Ovary (tissue), 10 donors: ENCODE measurements at places on chromosomes 5 and 9.

GRCh38 chr9:86246752-86247161, 12.7 kb downstream of the C9orf153 start:
- no peaks in the 10 kb centered on the region for H3K36me3 ChIP-seq
- no peak overlapping the region for H3K4me3 ChIP-seq
- H3K27me3 ChIP-seq: no peaks in the 10 kb centered on the region

GRCh38 chr5:175317872-175318271, 126.1 kb downstream of the DRD1 start:
- H3K4me1 ChIP-seq: no peaks in the 10 kb centered on the region
- H3K4me3 ChIP-seq: no peak overlapping the region
- H3K27me3 ChIP-seq: no peaks in the 10 kb centered on the region
- no peaks in the 10 kb centered on the region for H3K36me3 ChIP-seq
- DNase-seq: no peak

DNA sequence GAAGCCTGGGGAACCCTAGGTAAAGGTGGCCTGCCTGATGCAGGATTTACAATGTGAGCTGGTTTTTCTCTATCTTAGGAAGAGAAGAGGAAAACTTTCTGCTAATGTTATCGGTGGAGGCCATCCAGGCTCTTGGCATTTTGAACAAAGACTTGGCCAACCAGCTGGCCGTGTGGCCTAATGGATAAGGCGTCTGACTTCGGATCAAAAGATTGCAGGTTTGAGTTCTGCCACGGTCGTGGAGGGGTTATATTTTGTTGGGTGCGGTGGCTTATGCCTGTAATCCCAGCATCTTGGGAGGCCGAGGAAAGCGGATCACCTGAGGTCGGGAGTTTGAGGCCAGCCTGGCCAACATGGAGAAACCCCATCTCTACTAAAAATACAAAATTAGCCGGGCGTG, 9.6 kb downstream of the C9orf152 start:
- no peaks in the 10 kb centered on the region for H3K36me3 ChIP-seq
- H3K27me3 ChIP-seq: no peaks in the 10 kb centered on the region
- no peak for DNase-seq
- no peaks in the 10 kb centered on the region for H3K4me1 ChIP-seq
- H3K4me3 ChIP-seq: no peak overlapping the region

GRCh38 chr9:91240596-91241165, 121.0 kb downstream of the AUH start:
- H3K27me3 ChIP-seq: no peaks in the 10 kb centered on the region
- no peaks in the 10 kb centered on the region for H3K4me1 ChIP-seq
- no peak for DNase-seq
- no peak overlapping the region for H3K4me3 ChIP-seq
- H3K27ac ChIP-seq: no peak overlapping the region

DNA sequence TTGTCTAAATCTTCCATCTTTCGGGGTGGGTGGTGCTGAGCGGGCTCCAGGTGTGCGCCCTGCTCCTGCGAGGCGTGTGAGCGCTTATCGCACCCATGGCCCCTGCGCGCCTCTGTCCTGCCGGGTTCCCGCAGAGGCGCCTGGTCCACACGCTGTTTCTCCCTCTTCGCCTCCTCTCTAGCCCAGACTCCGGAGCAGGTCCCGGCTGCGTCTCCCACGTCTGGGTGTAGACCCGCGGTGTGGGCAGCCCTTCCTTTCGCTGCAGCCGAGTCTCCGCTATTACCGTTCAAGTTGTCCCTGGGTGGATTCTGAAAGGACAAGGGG, 40.5 kb upstream of the PLEKHG4B start:
- DNase-seq: no peak
- H3K4me1 ChIP-seq: no peaks in the 10 kb centered on the region
- H3K27ac ChIP-seq: no peak overlapping the region

DNA sequence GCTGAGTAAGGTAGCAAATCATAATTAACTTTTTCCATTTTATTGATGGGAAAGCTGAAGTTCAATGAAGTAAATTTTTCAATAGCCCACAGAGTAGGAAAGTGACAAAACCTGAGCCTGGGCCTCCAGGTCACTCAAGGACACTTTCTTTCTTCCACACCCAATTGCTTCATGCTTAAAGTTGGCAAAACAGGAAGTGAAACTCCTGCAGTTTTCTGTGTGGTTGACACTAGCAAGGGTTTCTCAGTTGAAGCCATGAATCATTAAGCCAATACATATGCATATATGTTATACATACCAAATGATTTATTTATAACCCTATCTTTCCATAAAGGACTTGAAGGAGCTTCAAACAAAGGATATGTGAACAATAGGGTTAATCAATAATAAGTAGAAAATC, 13.9 kb downstream of the TLR4 start:
- no peak overlapping the region for H3K27ac ChIP-seq
- no peak overlapping the region for H3K4me3 ChIP-seq
- DNase-seq: no peak
- H3K27me3 ChIP-seq: no peaks in the 10 kb centered on the region
- H3K4me1 ChIP-seq: no peaks in the 10 kb centered on the region

- no peaks in the 10 kb centered on the region for H3K27me3 ChIP-seq
- H3K4me3 ChIP-seq: no peak overlapping the region
- H3K36me3 ChIP-seq: no peaks in the 10 kb centered on the region
- peaks cover 3% of the 10 kb centered on the region for H3K4me1 ChIP-seq
Observed at GRCh38 chr5:107401470-107402122, 269.1 kb downstream of the EFNA5 start.

DNA sequence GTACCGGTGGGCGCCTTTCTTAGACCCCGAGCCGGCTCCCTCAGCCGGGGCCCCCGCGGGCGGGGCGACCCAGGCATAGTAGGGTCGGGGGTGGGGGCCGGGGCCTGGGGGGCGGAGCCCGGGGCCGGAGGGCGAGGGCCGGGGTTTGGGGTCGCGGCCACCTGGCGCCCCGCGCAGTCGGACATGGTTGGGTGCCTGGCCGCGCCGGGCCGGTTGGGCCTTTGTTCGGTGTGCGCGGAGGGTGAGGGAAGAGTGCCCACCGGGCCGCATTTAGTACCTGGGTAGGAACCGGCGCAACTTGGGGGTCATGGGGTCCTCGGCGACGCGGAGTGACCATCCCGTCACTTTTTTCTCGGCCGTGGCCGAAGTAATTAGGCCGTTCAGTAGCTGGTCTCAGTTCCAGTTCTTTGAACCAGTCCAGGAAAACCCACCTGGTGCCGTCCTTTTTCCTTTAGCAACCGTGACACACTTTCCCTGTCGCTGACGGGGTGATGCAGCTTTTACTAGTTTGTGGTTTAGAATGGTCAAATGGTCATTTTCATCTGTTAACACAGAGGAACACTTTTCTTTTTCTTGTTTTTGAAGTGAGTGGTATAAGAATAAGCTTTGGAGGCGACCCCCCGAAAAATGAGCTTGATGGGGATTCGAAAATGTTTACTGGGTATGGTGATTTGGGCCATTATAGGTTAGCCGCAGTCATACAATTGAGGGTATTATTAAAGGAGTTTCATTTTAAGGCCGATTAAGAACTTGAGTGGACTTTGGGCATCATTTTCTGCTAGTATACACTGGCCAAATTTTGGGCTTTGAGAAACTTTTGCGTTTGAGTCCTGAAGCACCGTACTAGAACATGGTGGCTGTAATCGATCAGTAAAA, 589 bp downstream of the CKS2 start:
- peak overlapping the region; percentile 71 for H3K4me3 ChIP-seq
- no peak overlapping the region for H3K27ac ChIP-seq
- no peaks in the 10 kb centered on the region for H3K27me3 ChIP-seq
- peaks cover 10% of the 10 kb centered on the region for H3K4me1 ChIP-seq

- H3K4me1 ChIP-seq: no peaks in the 10 kb centered on the region
- no peaks in the 10 kb centered on the region for H3K36me3 ChIP-seq
- no peak overlapping the region for H3K27ac ChIP-seq
- H3K27me3 ChIP-seq: no peaks in the 10 kb centered on the region
- DNase-seq: no peak
Observed at GRCh38 chr5:132076983-132077382, 3.4 kb downstream of the CSF2 start.

DNA sequence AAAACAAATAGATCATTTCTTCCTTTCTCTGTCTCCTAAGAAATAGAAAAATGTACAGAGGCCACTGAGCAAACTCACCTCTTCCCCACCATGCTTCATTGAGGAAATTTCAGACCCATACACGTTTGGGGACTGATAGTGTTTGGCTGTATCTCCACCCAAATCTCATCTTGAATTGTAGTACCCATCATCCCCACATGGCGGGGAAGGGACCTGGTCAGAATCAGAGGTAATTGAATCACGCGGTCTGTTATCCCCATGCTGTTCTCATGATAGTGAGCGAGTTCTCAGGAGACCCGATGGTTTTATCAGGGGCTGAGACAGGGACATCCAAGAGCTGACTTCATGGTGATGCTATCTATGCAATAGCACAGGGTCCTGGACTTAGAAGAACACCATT, 1655.8 kb downstream of the MAT2B start:
- H3K36me3 ChIP-seq: no peaks in the 10 kb centered on the region
- no peak overlapping the region for H3K27ac ChIP-seq
- H3K4me1 ChIP-seq: no peaks in the 10 kb centered on the region
- H3K27me3 ChIP-seq: no peaks in the 10 kb centered on the region

DNA sequence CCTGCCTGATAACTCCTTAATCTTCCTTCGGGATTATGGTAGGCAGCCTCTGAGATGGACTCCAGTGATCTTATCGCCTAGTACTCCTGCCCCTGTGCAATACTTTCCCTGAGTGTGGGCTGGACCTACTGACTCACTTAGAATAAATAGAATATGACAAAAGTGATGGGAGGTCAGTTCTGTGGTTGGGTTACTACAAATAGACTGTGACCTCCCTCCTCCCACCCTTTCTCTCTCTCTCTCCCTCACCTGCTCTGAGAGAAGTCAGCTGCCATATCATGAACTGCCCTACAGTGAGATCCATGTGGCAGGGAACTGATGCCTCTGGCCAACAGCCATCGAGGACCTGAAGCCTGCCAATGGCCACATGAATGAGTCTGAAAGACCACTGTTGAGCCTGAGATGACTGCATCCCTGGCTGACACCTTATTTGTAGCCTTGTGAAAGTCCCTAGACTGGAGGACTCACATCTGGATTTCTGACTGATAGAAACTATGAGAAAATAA, 31.7 kb downstream of the NRG2 start:
- no peaks in the 10 kb centered on the region for H3K4me1 ChIP-seq
- no peak for DNase-seq
- H3K4me3 ChIP-seq: no peak overlapping the region
- H3K27me3 ChIP-seq: no peaks in the 10 kb centered on the region
- no peak overlapping the region for H3K27ac ChIP-seq

DNA sequence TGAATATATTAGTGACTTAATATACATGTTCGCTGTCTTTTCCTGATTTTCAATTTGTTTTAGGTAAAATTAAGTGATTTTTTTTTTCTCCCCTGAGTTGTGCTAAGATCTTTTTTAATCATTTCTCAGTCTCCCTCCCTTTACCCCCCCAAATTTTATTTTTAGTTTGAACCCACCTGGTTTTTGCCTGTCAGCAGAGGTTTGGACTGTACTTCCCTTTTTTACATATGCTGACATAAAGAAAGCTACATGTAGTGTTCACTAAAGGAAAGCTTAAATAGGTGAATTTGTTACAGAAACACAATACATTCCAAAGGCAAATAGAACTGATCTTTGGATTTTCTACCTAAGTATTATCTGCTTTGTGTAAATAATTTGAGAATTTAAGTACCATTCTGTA, 82.2 kb downstream of the IPO11 start:
- H3K36me3 ChIP-seq: no peaks in the 10 kb centered on the region
- no peaks in the 10 kb centered on the region for H3K27me3 ChIP-seq
- no peaks in the 10 kb centered on the region for H3K4me1 ChIP-seq
- no peak overlapping the region for H3K4me3 ChIP-seq
- no peak for DNase-seq

DNA sequence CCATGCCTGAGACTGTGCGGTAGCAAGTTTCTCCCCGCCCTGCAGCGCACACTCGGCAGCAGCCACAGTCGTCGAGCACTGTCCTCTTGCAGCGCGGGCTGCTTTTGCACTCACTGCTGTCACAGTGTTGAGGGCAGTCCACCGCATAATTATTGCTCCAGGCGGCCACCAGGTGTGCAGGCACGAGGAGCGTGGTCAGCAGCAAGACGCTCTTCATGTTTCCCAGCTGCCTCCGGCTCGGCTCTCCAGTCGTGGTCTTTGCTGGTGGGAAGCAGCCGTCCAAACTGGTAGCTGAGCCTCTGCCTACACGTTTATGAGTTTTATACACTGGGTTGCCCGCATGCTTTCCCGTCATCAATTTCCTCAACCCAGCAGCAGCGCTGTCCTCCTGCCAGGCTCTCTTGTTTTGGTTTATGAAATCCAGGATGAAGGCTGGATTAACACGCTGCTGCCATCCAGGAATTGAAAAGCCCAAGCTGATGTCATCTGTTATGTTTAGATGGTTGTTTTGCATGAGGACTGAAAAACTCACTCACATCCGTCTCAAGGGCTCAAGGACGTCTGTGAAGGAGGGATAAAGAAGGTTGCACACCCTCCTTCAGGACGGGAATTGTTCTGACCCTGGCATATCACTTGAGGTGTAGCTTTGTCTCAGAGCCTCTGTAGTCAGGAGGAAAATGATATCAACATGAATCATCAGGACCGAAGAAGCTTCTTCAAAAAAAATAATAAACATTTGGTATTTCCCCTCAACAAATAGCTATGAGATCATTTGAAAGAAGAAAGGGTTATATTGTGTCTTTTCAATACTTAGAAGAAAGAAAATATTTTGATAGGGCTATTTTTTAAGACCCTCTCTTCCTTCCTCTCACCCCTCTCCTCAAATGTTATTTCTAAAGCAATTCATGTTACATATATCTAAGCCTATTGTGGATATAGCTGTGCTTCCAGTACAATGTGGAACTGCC, at the start of gene ESM1:
Gene ESM1 (minus strand): TSS at position 293 of the 968 bp plus-strand sequence. CDS start 76 bp downstream, at position 217.
- DNase-seq: no peak
- H3K4me1 ChIP-seq: no peaks in the 10 kb centered on the region
- H3K4me3 ChIP-seq: no peak within 1 kb of the TSS
- no peaks in the 10 kb centered on the region for H3K27me3 ChIP-seq

- no peak for DNase-seq
- no peaks in the 10 kb centered on the region for H3K27me3 ChIP-seq
- no peak overlapping the region for H3K27ac ChIP-seq
- no peaks in the 10 kb centered on the region for H3K36me3 ChIP-seq
Observed at GRCh38 chr9:20244271-20244670, 378.0 kb downstream of the MLLT3 start.

GRCh38 chr5:141373673-141374317, at the start of gene PCDHGA6:
Gene PCDHGA6 (plus strand): TSS chr5:141373891. CDS start chr5:141374084, 193 bp downstream.
- no peak within 1 kb of the TSS for H3K27ac ChIP-seq
- no peaks in the 10 kb centered on the region for H3K4me1 ChIP-seq
- no peaks in the 10 kb centered on the region for H3K27me3 ChIP-seq
- peak within 1 kb of the TSS; percentile 23 for H3K4me3 ChIP-seq

- no peaks in the 10 kb centered on the region for H3K27me3 ChIP-seq
- H3K27ac ChIP-seq: no peak overlapping the region
- no peak for DNase-seq
- H3K4me3 ChIP-seq: no peak overlapping the region
- no peaks in the 10 kb centered on the region for H3K36me3 ChIP-seq
Observed at GRCh38 chr9:16425562-16426231, 444.8 kb downstream of the BNC2 start.
